Stomach (tissue), 19 donors: ENCODE measurements at places on chromosomes 6 and 20. TPM values are rescaled to one million over a fixed set of nuclear protein-coding genes. Genes with fewer than 3 reads are reported as not detected.

The CLPSL2 gene
- not detected for total RNA-seq

The PRDM1 gene
- 16.2 TPM for total RNA-seq

The HLA-DMA gene
- 0.87 TPM for total RNA-seq

The DACT2 gene
- total RNA-seq, result not detected

The FRK gene
- 23.3 TPM for total RNA-seq

The GPSM3 gene
- total RNA-seq, result not detected

The TGM2 gene
- total RNA-seq, result 44.3 TPM

The RNF146 gene
- 73.6 TPM for total RNA-seq

The HLA-DPA1 gene
- total RNA-seq, result 39.7 TPM

The HLA-DQB1 gene
- 4.5 TPM for total RNA-seq

The SLA2 gene
- total RNA-seq, result 8.7 TPM

The SLCO4A1 gene
- 4.8 TPM for total RNA-seq

The ADGRG6 gene
- 9.6 TPM for total RNA-seq

The KIZ gene
- total RNA-seq, result 18.2 TPM

The MEP1A gene
- 15.6 TPM for total RNA-seq

The LATS1 gene
- 109 TPM for total RNA-seq

The C4B gene
- total RNA-seq, result 32.7 TPM

The TTPAL gene
- 5.8 TPM for total RNA-seq

The SPTLC3 gene
- total RNA-seq, result not detected

The CD40 gene
- total RNA-seq, result not detected

The ACAT2 gene
- total RNA-seq, result 10.5 TPM

The TSBP1 gene
- not detected for total RNA-seq

The FOXQ1 gene
- 97.7 TPM for total RNA-seq

The ADGRF5 gene
- total RNA-seq, result 4.9 TPM

The TNXB gene
- total RNA-seq, result 43.8 TPM

The KCNB1 gene
- total RNA-seq, result 3.5 TPM

The GPR63 gene
- total RNA-seq, result 7.7 TPM

The NKX2-2 gene
- total RNA-seq, result 0.29 TPM

The CUTA gene
- total RNA-seq, result 49.2 TPM
